Lung (tissue), 17 donors: ENCODE measurements at places on chromosomes 1 and 21. TPM values are rescaled to one million over a fixed set of nuclear protein-coding genes. Genes with fewer than 3 reads are reported as not detected.

TTLL10 gene
- 4.8 TPM for total RNA-seq

PCSK9 gene
- total RNA-seq = 47.2 TPM

GRCh38 chr1:167935216-167936067 lies 1.0 kb upstream of the DCAF6 start:
- H3K36me3 ChIP-seq = no peaks in the 10 kb centered on the region
- peaks cover 10% of the 10 kb centered on the region for H3K4me1 ChIP-seq
- H3K27ac ChIP-seq = peak overlapping the region; percentile 98
- DNase-seq = peak; percentile 75
- H3K4me3 ChIP-seq = peak overlapping the region; percentile 73
- no peaks in the 10 kb centered on the region for H3K27me3 ChIP-seq

- H3K27ac ChIP-seq = no peak overlapping the region
- no peak for DNase-seq
- no peaks in the 10 kb centered on the region for H3K4me1 ChIP-seq
- H3K36me3 ChIP-seq = no peaks in the 10 kb centered on the region
- H3K4me3 ChIP-seq = no peak overlapping the region
These were observed 9.0 kb upstream of the SMIM1 start for GRCh38 chr1:3763351-3764125.

DNA sequence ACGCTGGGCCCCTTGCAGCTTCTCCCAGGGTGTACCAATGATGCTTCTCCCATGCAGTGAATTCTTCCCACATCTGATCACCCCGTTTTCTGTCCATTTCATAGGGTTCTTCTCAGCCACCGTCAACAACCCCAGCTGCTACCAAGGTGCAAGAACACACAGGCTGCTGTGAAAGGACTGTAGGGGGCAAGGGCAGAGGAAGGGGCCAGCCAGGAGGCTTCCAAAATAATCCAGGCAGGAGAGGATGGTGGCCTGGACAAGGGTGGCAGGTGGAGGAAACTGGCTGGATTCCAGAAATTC lies 113.3 kb upstream of the WNT4 start:
- DNase-seq = no peak
- no peak overlapping the region for H3K4me3 ChIP-seq
- H3K4me1 ChIP-seq = peaks cover 56% of the 10 kb centered on the region
